ENCODE measurements at places on chromosomes 6 and 20.

DNA sequence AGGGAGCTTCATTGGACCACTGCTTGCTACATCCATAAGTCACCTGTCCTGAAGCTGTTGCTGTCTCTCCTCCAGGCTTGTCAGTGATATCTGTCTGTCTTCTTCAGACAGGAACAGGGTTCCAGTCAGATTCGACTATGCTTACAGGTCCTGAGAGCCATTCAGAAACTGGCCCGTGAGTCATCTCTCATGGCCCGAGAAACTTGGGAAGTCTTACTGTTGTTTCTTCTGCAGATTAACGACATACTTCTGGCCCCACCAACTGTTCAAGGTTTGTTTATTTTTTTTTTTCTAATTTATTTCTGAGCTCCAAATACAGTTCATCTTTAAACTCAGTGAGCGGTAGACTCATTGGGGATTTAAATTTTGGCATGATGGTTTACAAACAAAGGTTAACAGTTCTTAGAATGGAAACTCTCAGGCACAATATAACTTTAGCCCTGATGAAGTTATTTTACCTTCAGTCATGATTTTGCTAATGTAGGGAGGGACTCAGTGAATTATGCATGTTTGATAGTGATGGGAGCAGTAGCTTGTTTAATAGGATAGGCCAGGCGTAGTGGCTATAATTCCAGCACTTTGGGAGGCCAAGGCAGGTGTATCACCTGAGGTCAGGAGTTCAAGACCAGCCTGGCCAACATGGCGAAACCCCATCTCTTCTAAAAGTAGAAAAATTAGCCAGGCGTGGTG, 24.7 kb downstream of the RALGAPB start:
- no peak for DNase-seq

- no peak for DNase-seq
Measured at GRCh38 chr6:132893772-132894490, 79.6 kb downstream of the RPS12 start.

GRCh38 chr6:69835414-69836179, 30.8 kb upstream of the COL19A1 start:
- peak; percentile 58 for DNase-seq

- no peak for DNase-seq
Measured at GRCh38 chr6:1745814-1746213, 136.1 kb downstream of the FOXC1 start.

DNA sequence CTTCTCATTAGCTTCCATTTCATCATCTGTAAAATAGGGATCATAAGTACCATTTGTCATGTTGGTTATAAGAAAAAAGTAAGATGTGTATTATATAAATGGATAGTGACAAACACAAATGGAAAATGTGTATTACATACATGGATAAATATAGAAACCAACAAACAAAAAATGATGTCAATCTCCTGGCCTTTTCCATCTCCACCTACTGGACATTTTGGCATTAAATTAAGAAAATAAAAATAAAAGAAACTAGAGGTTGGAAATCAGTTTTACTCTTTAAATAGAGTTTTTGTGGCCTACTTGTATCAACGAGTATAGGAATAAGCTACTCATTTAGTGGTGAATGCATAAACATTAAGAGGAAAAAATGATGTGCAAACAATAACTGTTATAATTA, 67.5 kb upstream of the THEMIS start:
- no peak for DNase-seq

DNA sequence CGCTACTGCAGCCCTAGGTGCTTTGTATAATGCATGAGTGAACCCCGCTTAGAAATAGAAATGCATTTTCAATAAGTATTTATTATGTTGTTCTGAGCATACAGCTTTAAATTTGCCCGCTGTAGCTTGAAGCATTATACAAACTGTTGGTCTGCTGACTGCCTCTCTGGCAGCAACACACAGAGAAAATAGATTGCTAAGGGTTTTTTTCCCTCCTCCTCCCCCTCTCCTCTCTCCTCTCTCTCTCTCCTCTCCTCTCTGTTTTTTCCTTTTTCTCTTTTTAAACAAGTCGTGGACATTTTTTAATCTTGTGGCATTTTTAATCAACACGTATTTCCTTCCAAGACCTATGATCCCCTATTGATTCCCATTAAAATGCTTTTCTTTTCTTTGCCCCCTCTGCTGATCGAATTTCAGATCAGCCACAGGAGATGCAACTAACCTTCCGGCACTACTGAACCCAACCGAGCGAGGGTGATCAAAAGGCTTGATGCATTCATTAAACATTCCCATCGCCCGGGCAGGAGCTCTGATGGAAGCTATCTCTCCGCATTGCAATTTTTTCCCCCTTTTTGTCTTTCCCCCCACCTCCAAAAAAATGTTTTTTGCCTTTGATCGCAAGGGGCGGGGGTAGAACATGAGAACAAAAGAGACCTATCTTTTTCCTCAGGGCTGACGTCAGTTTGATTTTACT, 90.7 kb upstream of the ARID1B start:
- peak; percentile 81 for DNase-seq

GRCh38 chr6:19035461-19036195, 648.5 kb downstream of the RNF144B start:
- DNase-seq: no peak

DNA sequence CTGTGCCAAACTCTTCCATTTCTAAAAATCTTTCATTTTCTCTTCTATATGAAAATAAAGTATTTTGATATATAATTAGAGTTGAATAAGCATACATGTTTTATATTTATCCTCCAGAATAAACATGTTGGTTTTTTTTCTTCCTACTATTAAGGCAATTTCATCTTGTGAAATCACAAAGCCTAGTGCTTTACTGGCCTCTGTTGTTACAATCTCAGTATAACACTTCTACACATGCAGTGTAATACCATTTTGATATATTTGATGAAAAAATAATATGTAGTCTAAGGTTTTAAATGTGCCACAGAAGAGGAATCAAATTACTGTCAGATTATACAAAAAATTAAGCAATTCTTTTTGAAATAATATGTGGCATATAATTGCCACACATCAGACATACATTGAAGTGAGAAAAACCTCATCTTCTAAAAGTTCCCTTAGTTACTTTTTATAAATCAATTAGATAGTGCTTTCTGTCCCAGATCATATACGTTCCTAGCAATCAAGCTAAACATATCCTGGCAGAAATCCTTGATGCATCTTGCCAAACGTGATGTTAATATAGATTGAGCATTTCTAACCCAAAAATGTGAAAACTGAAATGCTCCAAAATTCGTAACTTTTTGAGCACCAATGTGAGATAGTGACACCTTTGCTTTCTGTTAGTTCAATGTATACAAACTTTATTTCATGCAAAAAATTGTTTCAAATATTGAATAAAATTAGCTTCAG, 225.1 kb upstream of the MANEA start:
- peak; percentile 12 for DNase-seq

GRCh38 chr6:27494103-27494502, 21.2 kb upstream of the ZNF184 start:
- DNase-seq: no peak

DNA sequence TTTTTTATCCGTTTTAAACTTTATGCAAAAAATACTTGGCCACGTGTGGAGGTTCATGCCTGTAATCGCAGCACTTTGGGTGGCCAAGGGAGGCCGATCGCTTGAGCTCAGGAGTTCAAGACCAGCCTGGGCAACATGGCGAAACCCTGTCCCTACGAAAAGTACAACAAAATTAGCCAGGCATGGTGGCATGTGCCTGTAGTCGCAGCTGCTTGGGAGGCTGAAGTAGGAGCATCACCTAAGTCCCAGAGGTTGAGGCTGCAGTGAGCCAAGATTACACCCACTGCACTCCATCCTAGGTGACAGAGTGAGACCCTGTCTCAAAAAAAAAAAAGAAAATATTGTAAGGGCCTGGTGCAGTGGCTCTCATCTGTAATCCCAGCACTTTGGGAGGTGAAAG, 45.0 kb downstream of the CSE1L start:
- DNase-seq: no peak

DNA sequence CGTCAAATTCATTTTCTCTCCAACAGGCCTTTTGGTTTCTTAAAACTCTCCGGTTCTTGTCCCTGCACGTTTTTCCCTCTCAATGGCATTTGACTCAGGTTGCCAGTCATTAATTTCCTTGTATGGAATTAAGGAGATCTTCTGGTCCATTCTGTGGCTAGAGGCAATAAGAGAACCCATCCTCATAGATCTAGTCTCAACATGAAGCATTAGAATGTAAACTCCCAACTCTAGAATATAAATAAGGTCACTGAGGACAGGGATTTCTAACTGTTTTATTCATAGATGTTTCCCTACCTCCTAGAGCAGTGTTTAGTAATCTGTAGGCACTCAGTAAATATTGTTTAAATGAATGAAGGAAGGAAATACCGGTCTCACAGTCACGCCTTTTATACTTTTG, 185.2 kb upstream of the FLRT3 start:
- DNase-seq: no peak

DNA sequence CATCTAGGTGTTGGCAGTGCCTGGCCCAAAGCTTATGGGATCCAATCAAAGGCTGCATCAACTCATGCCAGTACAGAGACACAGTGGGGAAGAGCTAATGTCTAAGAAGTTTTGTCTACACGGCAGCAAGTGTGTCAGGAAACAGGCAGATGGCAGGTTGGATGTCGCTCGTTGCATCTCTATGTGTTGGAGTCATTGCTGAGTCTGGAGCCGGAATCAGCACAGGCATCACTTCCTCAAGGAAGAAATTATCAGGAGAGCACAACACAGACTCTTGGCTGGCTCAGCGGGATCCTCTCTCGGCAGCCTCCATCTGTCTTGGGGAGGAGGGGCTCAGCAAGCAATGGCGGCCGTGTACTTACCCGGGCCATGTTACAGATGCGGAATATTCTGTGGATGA, 467.2 kb upstream of the CHD6 start:
- no peak for DNase-seq

DNA sequence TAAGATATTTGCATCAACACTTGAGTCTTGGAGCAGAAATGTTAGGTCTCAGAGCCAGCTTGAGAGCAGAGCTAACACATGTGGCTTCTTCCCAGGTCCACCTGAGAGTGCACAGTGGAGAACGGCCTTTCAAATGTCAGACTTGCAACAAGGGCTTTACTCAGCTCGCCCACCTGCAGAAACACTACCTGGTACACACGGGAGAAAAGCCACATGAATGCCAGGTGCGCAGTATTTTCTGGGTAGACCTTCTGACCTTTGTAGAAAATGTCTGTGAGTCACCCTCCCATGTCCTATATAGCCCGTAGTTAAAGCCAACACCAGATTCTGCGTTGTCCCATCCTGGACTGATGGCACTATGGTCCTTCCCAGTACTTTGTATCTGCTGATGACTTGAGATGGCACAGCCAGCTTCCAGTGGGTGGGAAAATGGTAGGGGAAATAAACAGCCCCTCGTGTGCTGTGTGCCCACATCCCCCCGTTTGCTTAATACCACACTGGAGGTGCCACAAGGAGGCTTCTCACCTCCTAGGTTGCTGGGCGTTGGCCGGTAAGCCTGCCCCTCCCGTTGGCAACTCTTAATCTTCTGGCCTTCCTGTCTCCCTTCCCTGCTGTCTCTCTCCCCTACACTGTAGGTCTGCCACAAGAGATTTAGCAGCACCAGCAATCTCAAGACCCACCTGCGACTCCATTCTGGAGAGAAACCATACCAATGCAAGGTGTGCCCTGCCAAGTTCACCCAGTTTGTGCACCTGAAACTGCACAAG, 20.3 kb downstream of the PRDM1 start:
- no peak for DNase-seq

DNA sequence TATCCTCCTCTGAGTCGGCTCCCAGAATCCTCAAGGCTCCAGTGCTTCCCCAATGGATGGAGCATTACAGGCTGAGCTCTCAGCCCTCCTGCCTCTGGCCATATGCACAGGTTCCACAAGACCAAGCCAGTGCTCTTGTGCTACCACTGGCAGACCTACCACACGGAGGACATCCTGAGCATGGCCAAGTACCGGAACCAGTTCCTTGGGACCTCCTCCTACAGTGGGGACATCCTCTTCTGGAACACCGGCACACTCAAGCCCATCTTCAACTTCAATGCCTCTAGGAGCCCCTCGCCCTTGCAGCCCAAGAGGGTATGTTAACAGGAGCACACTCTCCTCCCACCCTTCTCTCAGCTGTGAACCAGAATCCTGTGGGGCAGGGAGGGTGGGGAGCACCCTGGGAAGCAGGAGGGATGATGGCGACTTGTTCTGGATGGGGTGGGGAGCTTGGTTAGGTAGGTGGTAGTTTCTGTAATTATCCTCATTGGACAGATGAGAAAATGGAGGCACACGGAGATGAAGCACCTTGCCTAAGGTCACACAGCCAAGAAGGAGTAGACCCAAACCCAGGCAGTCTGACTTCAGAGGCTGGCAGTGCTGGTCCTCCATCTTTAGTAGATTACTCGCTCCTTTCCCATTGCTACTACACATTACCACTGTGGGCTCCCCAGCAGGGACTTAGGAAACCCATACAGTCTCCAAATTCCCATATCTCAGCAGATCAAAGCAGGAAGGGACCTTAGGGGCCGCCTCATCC, 58.6 kb downstream of the EFCAB8 start:
- DNase-seq: no peak

DNA sequence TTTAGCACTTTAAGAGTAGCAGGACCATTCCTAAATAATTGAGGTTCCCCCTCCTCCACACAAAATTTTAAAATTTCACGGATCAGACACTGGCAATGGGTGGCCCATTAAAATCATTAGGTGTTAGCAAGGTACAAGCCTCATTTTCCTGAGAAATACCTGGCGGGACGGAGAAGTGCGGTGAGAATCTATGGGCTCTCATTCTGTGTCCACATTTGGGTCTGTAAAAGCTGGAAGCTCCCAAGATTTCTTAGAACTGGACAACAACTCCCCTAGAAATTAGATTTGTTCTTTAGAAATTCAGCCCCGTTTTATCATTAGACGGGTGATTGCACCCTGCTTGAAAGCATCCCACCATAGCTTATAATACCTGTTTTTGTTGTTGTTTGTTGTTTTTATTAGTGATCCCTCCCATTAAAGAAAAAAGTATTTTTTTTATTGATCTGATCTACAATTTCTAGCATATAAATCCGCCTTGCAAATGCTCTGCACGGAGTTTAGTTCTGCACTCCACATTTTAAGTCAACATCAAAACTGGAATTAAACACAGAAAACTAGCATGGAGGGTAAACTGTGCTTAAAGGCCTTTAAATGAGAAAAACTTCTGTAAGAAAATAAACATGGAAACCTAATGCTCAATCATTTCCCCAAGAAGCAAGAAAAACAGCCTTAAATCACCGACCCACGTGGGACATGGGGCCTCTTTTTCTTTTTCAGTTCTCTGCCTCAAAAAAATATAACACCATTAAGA, 5.7 kb downstream of the SIM1 start:
- DNase-seq: no peak

- DNase-seq: peak; percentile 94
Measured at GRCh38 chr20:62652041-62652893, 10.0 kb downstream of the SLCO4A1 start.

DNA sequence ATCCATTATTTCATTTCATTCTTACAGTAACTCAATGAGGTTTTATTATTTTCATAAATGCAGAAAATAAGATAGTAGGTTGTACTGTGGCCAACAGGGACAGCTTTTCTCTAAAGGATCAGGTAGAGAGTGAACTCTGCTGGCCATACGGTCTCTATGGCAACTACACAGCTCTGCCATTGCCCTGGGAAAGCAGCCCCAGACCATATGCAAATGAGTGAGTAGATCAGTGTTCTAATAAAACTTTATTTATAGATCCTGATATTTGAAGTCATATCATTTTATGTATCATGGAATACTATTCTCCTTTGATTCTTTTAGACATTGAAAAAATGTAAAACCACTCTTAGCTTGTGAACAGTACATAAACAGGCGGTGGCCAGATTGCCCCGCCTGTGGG, 192.5 kb upstream of the RREB1 start:
- no peak for DNase-seq
